Ovary (tissue), 10 donors: ENCODE measurements at places on chromosomes 3 and 15.

GRCh38 chr15:101126618-101127505 lies 125.0 kb downstream of the CHSY1 start:
- no peak for DNase-seq

GRCh38 chr3:49530701-49531100 lies 23.6 kb upstream of the BSN start:
- no peak for DNase-seq

DNA sequence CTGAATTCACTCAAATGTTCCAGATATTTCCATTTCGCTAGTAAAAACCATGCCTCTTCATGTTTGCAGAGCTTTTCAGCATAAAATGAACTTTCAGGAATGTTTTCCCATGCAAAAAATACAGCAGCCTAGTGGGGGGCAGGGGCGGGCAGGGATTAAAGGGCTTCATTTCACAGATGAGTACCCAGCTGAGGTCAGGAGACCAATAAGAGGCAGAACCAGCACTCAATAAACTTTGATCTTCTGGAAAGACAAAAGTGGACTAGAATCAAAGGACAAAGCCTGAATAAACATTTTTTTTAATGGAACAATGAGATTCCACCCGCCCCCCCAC lies 8.0 kb downstream of the KLHL25 start:
- no peak for DNase-seq

- no peak for DNase-seq
Measured at GRCh38 chr15:81785679-81786078, 260.1 kb downstream of the MEX3B start.

- no peak for DNase-seq
Measured at GRCh38 chr3:63580151-63580550, 72.3 kb upstream of the SNTN start.

GRCh38 chr15:71232411-71232810 lies 117.1 kb downstream of the THSD4 start:
- DNase-seq = no peak

DNA sequence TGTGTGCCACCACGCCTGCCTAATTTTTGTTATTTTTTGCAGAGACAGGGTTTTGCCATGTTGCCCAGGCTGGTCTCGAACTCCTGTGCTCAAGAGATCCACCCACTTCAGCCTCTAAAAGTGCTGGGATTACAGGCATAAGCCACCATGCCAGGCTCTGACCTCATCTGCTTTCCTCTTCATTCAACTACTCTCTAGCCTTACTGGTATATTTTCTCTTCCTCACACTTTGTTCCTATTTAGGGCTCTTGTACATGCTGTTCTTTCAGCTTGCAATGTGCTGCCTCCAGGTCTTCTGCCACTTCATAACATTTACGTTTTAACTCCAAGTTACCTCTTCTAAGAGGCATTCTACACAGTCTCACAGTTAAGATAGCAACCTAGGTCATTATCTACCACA lies 34.9 kb downstream of the PIK3CB start:
- DNase-seq = no peak
